ENCODE measurements at places on chromosomes 6 and 20. TPM values are rescaled to one million over a fixed set of nuclear protein-coding genes. Genes with fewer than 3 reads are reported as not detected.

- no peaks in the 10 kb centered on the region for H3K27me3 ChIP-seq
- DNase-seq: peak; percentile 65
- H3K27ac ChIP-seq: no peak overlapping the region
- no peaks in the 10 kb centered on the region for H3K36me3 ChIP-seq
These were observed 27.8 kb upstream of the SRPK1 start for GRCh38 chr6:35948725-35949124.

- no peaks in the 10 kb centered on the region for H3K36me3 ChIP-seq
- no peaks in the 10 kb centered on the region for H3K27me3 ChIP-seq
- H3K4me1 ChIP-seq: no peaks in the 10 kb centered on the region
- H3K27ac ChIP-seq: no peak overlapping the region
- DNase-seq: peak; percentile 82
- H3K4me3 ChIP-seq: no peak overlapping the region
These were observed 70.9 kb downstream of the STK35 start for GRCh38 chr20:2172305-2173175.

DNA sequence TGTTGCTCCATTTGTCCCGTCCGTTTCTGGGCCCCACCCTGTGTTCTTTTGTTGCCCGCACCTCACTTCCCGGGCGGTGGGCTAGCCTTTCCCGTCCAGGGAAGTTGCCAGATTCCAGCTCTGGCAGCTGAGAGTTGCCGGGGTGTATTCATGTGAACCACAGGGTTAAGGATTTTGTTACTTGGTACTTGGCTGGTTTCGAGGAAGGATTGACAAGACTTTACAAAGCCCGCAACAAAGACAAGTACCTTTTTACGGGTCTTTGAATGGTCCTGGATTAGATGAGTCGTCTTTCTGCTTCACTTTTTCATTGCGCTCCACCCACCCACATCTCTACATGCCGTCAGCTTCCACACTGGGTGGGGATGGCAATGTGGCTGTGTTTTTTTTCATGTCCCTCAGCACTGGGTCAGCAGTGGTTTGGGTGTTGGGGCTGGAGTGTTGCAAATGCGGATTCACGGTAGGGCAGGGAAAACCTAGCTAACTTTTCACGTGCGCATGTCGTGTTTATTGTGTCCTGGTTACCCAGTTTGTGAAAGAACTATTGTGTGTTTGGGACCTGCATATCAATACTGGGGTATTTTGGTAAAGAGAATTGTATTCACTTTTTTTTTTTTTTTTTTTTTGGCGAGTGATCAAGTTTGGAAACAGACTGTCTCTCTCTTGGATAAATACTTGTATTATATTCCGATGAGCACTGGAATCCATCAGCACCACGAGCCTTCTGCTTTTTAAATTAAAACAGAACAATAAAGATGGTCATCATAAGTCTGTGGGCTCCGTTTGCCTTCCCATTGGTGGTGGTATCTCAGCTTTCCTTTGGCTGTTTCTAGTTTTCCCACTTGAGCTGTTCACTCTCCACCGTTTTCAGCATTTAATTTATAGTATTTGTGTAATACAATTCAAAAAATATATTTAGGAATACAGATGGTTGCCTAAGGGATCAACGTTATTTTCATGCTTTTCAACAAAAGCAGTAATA is 1.2 kb downstream of the DUSP22 start:
- peak overlapping the region; percentile 82 for H3K4me3 ChIP-seq
- H3K4me1 ChIP-seq: peaks cover 49% of the 10 kb centered on the region
- no peak for DNase-seq
- H3K36me3 ChIP-seq: no peaks in the 10 kb centered on the region

DNA sequence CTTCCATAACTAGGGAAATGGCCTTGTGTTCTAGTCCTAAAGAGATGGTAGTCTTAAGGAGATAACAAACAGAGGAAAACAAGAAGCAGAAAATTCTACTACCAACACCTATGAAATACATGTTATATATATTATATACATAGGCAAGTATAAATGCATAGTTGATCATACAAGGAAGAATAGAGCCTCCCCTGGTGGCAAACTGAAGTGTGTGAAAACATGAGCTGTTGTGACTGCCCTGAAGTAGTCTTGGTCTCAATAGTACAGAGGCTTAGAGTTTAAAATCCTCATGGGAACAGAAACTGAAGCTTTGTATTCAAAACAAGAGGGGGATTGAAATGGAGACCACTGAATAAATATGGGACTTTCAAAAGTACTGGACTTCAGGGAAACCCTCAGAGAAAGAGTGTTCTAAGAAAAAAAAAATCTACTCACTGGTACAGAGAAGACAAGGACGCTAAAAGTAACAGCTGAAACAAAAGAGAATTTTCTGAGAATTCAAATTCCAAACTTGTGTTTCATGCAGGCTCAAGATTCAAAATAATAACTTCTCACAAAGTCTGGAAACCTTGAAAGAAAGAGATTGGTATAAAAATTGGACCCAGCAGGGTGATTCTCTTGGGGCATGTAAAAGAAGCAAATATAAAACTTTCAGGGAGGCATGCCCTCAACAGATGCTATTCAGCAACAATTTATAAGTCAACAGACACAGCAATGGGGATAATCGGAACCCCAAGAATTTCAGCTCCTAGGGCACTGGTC is 59.7 kb upstream of the SAMD3 start:
- no peaks in the 10 kb centered on the region for H3K36me3 ChIP-seq
- DNase-seq: peak; percentile 70
- no peak overlapping the region for H3K27ac ChIP-seq

DNA sequence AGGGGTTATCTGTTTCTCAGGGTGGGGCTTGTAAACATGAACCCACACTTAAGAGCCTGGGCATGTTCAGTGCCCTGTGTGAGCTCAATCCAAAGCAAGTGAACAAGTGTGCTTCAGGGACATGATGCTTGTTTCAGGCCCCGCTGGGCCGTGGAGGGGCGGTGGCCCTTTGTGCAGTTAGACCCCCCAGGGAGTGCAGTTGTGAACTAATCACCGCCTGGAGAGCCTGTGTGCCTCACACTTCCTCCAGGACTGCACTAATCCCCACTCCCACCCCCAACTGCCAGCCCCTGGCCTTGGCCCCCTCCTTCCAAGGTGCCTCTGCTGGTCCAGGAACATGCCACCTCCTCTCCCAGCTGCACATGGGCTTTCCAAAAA is 58.1 kb downstream of the RREB1 start:
- H3K27me3 ChIP-seq: no peaks in the 10 kb centered on the region
- H3K27ac ChIP-seq: no peak overlapping the region
- no peak overlapping the region for H3K4me3 ChIP-seq
- no peak for DNase-seq
- H3K36me3 ChIP-seq: no peaks in the 10 kb centered on the region

DNA sequence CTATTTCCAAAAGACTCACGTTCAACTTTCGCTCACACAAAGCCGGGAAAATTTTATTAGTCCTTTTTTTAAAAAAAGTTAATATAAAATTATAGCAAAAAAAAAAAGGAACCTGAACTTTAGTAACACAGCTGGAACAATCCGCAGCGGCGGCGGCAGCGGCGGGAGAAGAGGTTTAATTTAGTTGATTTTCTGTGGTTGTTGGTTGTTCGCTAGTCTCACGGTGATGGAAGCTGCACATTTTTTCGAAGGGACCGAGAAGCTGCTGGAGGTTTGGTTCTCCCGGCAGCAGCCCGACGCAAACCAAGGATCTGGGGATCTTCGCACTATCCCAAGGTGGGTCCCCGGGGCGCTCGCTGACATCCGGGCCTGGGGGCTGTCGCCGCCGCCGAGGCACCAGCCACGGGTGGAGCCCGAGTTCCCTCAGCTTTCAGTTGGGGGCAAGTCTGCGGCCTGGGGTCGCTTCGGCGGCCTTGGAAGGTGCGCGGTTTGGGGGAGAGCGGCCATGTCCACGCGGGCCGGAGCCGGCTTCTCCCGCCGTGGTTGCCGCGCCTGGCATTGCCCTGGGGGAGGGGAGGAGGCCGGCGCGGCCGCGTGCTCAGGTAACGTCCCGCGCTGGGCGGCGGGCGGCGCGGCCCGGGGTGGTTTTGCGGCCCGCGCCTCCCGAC is 429 bp downstream of the AMD1 start:
- DNase-seq: peak; percentile 77
- no peaks in the 10 kb centered on the region for H3K27me3 ChIP-seq
- H3K27ac ChIP-seq: peak overlapping the region; percentile 60
- H3K4me1 ChIP-seq: peaks cover 47% of the 10 kb centered on the region

DNA sequence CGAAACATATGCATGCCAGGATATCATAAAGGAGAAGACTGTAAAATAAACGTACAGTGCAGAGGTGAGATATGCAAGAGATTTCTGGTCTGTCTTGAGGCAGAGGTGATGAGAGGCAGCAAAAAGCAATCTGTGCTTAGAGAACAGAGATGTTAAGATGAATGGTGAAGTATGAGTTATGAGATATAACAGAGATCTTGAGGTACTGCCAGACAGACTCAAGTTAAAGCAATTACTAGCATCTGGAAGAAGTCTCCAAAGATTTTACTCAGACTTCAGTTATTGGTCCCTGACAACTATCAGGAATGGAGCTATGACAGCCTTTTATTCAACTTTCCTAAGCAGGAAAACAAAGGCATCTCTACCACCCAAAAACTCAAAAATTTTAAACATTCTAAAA is 122.8 kb upstream of the DST start:
- no peak for DNase-seq
- H3K27me3 ChIP-seq: no peaks in the 10 kb centered on the region
- H3K36me3 ChIP-seq: no peaks in the 10 kb centered on the region
- H3K27ac ChIP-seq: no peak overlapping the region

DNA sequence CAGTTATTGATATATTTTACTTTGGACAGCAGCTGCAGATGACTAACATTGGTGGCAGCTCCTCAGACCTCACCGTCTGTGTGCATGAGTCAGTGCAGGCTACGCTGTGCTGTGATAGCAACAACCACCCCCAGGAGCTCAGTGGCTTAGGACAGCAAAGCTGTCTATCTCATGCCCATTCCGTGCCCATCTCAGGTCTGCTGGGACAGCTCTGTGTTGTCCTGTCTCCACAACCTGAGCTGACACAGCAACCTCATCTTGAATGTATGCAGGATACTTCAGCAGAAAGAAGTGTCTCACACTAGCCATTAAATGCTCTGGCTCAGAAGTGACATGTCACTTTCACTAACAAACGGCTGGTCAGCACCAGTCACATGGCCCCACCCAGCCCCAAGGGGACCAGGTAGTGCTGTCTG is 47.7 kb downstream of the BANF2 start:
- H3K36me3 ChIP-seq: no peaks in the 10 kb centered on the region
- H3K4me3 ChIP-seq: no peak overlapping the region
- no peaks in the 10 kb centered on the region for H3K4me1 ChIP-seq
- H3K27ac ChIP-seq: no peak overlapping the region
- DNase-seq: no peak

The PLG gene
- total RNA-seq: not detected

The LTV1 gene
- 19.4 TPM for total RNA-seq

The MYBL2 gene
- 30.8 TPM for total RNA-seq

The CD2AP gene
- total RNA-seq: 19.3 TPM

The EBF4 gene
- total RNA-seq: 12.8 TPM

The AVP gene
- not detected for total RNA-seq

The OR2B2 gene
- total RNA-seq: not detected

The LY86 gene
- total RNA-seq: 187 TPM

The PKHD1 gene
- 0.11 TPM for total RNA-seq

All from Karpas-422 (cell line).